ENCODE measurements at places on chromosomes 2 and 18. TPM values are rescaled to one million over a fixed set of nuclear protein-coding genes. Genes with fewer than 3 reads are reported as not detected.

ARL6IP6 gene
- 17.2 TPM for total RNA-seq

TMEM198 gene
- total RNA-seq, result 0.86 TPM

ASXL2 gene
- 29.1 TPM for total RNA-seq

ZNF396 gene
- 0.74 TPM for total RNA-seq

CREG2 gene
- total RNA-seq, result not detected

DCAF17 gene
- 21.1 TPM for total RNA-seq

UGT1A8 gene
- not detected for total RNA-seq

CHRND gene
- total RNA-seq, result not detected

UGT1A1 gene
- not detected for total RNA-seq

GRCh38 chr2:73297151-73297559 lies 3.8 kb upstream of the EGR4 start:
- DNase-seq, result no peak
- H3K4me1 ChIP-seq, result peaks cover 6% of the 10 kb centered on the region
- no peak overlapping the region for H3K4me3 ChIP-seq
- H3K36me3 ChIP-seq, result no peaks in the 10 kb centered on the region

DNA sequence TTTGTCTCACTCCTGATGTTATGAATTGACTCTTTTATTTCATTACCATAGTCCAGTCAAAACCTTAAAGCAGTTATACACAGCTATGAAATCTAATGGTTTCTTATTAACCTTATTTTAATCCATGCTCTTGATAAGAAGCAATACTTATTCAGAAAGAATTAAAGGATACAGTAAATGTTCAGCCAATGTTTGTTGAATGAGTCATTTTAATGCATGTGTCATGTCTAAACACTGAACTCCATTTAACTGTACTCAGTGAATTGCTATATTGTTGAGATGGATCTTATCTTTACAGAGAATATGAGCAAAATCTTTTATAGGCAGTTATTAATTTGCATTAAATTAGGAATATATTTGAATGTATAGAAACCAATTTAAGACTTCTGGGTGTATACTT lies 135.1 kb upstream of the TFPI start:
- DNase-seq, result no peak
- no peaks in the 10 kb centered on the region for H3K36me3 ChIP-seq
- H3K27me3 ChIP-seq, result no peaks in the 10 kb centered on the region

GRCh38 chr2:162007447-162008040 lies 66.5 kb downstream of the DPP4 start:
- no peak overlapping the region for H3K4me3 ChIP-seq
- no peaks in the 10 kb centered on the region for H3K27me3 ChIP-seq
- no peak overlapping the region for H3K27ac ChIP-seq
- peaks cover 37% of the 10 kb centered on the region for H3K4me1 ChIP-seq
- peaks cover 10% of the 10 kb centered on the region for H3K36me3 ChIP-seq

DNA sequence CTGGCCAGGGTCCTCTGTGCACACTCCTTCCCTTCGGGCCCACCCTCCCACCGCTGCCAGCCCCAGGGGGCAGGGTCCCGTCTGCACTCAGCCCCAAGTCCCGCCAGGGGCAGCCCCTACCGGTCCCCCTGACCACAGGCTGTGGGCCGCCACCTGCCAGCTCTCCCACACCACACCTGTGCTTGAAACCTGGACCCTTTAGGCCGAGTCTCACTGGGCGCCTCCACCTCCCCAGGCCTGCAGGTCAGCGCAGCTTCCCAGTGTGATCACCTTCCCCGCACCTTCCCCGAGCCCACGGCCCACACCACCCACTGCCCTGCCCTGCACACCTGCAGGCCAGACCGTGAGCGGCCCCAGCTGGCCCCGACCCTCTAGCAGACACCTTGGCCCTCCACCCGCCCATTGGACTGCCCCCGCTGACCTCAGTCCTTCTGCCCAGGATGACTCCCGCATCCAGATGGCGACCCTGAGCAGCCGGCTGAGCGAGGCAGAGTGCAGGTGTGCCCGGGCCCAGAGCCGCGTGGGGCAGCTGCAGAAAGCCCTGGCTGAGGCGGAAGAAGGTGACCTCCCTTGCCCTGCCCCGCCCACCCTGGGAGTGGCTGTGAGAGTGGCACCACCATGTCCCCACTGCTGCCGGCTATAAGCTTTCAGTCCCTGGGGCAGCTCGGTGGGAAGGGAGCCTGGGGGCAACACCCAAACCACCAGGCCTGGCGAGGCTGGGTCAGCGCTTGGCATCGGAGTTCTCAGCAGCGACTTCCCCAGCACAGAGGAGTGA lies 31.3 kb upstream of the SNED1 start:
- H3K4me3 ChIP-seq, result no peak overlapping the region
- no peaks in the 10 kb centered on the region for H3K4me1 ChIP-seq
- DNase-seq, result no peak
- H3K36me3 ChIP-seq, result no peaks in the 10 kb centered on the region
- H3K27ac ChIP-seq, result no peak overlapping the region

DNA sequence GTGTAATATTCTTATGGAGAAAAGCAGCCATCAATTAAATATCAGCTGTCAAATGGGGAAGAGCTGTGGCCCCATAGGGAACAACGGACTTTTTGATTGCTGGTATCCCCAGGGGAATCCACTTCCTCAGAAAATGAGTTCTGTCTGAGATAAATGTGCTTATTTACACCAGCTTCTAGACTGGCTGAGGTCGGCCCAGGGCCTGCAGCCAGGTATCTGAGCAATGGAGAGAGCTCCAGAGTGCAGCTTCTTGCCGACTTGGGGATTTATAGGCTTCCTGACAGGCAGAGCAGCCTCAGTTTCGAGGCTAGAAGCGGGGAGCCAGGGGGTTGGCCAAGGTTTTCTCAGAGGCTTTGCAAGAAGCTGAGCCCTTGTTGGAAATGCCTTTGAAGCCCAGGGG lies 67.2 kb downstream of the MCFD2 start:
- H3K4me1 ChIP-seq, result no peaks in the 10 kb centered on the region
- DNase-seq, result no peak
- H3K27ac ChIP-seq, result no peak overlapping the region
- no peaks in the 10 kb centered on the region for H3K36me3 ChIP-seq
- H3K27me3 ChIP-seq, result no peaks in the 10 kb centered on the region
- H3K4me3 ChIP-seq, result no peak overlapping the region

DNA sequence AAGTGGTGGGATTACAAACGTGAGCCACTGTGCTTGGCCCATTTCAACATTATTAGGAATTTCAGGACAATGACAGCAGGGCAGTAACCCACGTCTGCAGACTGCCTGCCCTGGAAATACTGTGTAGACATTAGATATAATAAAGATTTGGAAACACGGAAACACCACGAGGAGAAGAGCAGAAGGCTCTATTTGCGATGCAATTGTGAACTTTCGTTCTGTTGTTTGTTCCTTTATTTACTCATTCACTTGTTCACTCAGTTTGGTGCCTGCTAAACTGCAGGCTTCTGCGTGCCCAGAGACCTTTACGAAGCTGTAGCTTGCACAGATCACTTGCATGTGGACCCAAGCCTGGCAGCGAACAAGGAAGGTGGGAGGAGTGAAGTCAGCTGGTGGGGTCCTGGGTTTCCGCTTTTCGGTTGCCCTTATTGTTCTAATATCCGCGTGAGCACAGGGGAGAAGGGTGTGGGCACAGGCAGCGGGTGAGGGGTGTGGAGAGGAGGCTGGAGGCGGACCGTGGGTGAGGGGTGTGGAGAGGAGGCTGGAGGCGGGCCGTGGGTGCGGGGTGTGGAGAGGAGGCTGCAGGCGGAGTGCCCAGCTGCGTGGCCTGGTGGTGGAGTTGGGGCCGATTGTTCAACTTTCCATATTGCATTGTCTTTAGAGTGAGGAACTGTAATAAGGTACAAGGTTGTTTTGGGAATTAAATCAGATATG lies 3.4 kb downstream of the COLEC11 start:
- no peak overlapping the region for H3K4me3 ChIP-seq
- peaks cover 9% of the 10 kb centered on the region for H3K27me3 ChIP-seq
- peaks cover 29% of the 10 kb centered on the region for H3K4me1 ChIP-seq
- H3K27ac ChIP-seq, result no peak overlapping the region
- DNase-seq, result no peak

DNA sequence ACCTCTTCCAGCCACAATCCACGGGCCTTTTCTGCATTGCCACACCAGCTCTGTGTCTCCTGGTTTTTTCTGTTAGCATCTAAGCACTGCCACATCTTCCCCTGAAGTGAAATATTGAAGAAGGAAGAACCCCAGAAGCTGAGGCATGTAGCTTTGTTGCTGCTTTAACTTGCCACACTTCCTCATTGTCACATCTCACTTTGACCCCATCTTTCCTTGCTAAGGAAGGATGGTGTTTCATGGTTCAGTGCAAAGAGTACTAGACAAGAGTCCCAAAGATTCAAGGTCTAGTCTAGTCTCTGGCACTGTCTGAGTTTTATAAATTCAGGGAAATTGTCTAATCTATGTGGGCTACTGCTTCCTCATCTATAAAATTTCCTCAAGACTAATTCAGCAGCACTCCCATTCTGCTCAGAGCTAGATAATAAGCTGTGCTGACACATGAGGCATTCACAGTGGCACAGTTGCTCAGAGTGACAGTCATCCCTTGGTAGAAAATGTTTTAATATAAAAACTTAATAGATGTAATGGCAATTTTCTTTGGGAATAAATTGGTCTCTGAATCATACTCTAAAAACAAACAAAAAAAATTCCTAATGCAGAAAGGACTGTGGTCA lies 483.0 kb upstream of the ID2 start:
- no peak for DNase-seq
- H3K27ac ChIP-seq, result no peak overlapping the region
- H3K36me3 ChIP-seq, result peaks cover 2% of the 10 kb centered on the region
- H3K27me3 ChIP-seq, result peaks cover 6% of the 10 kb centered on the region

GRCh38 chr18:68429841-68430240 lies 285.1 kb downstream of the TMX3 start:
- H3K4me3 ChIP-seq, result no peak overlapping the region
- H3K36me3 ChIP-seq, result no peaks in the 10 kb centered on the region
- DNase-seq, result no peak
- H3K27me3 ChIP-seq, result no peaks in the 10 kb centered on the region
- no peaks in the 10 kb centered on the region for H3K4me1 ChIP-seq

- no peak overlapping the region for H3K27ac ChIP-seq
- peak; percentile 28 for DNase-seq
- H3K36me3 ChIP-seq, result no peaks in the 10 kb centered on the region
Observed at GRCh38 chr2:20507166-20507692, 60.4 kb downstream of the RHOB start.

- no peak overlapping the region for H3K27ac ChIP-seq
- no peaks in the 10 kb centered on the region for H3K4me1 ChIP-seq
- no peaks in the 10 kb centered on the region for H3K36me3 ChIP-seq
- DNase-seq, result no peak
- H3K4me3 ChIP-seq, result no peak overlapping the region
Observed at GRCh38 chr2:75142081-75142480, 57.2 kb downstream of the TACR1 start.

- peaks cover 2% of the 10 kb centered on the region for H3K36me3 ChIP-seq
- no peak for DNase-seq
- peaks cover 19% of the 10 kb centered on the region for H3K27me3 ChIP-seq
- peaks cover 5% of the 10 kb centered on the region for H3K4me1 ChIP-seq
- no peak overlapping the region for H3K4me3 ChIP-seq
Observed at GRCh38 chr2:110818767-110819481, 86.6 kb downstream of the ACOXL start.

DNA sequence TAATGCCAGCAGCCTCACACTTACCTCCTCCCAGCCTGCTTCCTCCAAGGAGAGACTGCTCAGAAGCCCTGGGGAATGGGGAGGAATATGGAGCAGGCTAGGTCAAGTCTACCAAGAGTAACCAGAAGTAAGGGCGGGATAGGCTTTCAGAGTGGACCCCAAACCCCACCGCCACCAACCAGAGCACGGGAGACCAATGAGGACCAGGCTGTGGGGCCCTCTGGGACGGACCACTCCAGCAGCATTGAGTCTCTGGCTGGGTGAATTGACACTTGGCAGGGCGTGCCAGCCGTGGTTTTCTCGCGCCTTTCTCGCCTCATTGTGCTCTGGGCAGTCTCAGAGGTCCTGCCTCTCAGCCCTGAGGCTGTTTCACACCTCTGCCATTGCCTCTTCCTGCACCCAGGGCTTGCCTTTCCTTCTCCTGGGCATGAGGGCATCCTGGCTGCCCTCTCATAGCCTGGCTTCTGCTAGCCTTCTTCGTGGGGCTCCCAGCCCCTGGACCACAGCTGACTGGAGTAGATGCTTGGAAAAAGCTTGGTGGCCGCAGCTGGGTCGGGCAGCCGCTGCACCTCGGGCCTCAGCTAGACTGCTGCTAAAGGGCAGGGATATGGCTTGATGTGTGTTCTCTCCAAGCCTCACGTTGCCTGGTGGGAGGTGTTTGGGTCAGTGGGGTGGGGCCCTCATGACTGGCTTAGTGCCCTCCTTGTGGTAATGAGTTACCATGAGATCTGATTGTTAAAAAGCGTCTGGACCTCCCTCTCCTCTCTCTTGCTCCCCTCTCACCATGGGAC lies 40.5 kb upstream of the HS6ST1 start:
- DNase-seq, result no peak
- no peaks in the 10 kb centered on the region for H3K36me3 ChIP-seq
- H3K27me3 ChIP-seq, result no peaks in the 10 kb centered on the region
- H3K4me3 ChIP-seq, result no peak overlapping the region
- H3K27ac ChIP-seq, result no peak overlapping the region

DNA sequence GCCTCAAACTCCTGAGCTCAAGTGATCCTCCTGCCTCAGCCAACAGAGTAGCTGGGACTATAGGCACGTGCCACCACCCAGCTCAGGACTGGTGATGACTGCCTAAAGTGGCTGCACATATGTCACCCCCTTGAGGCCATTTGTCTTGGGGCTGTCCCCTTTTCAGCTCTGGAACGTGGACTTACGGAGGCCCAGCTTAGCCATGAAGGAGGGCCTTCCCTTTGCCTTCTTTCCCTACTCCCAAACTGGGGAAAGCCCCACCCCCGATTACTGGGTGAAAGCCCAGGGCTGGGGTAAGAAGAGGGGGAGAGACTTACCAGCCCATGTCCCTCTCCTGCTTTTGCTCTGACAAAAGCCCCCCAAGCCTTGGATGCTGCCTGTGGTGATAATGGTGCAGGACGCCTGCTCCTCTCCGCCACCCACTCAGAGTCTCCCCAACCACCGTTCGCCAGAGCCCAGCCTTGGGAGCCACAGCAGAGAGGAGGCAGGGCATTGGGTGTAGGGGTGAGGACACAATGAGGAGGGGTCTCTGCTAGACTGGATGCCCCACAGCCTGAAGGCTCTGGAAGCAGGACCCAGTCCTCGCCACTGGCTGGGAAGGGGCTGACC lies 2.5 kb upstream of the DUSP2 start:
- H3K4me3 ChIP-seq, result peak overlapping the region; percentile 86
- peaks cover 61% of the 10 kb centered on the region for H3K4me1 ChIP-seq
- no peaks in the 10 kb centered on the region for H3K27me3 ChIP-seq
- H3K27ac ChIP-seq, result peak overlapping the region; percentile 99

DNA sequence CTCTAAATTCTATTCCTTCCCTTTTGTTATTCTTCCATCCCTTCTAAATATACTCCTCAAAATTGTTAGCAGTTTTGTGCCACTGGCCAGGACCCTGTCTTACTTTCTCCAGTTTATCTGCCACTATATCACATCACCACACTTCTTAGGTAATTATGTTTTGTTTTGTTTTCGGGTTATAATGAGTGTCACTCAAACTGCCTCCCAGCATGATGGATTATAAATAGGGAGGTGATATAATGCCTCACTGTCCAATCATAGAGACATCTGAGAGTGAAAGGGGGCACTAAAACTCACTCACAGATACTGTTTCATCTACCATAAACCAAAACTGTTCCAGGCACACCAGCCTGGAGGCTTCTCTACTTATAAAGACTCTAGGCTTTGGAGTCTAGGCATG lies 3.5 kb downstream of the RSAD2 start:
- H3K4me1 ChIP-seq, result peaks cover 45% of the 10 kb centered on the region
- no peak overlapping the region for H3K4me3 ChIP-seq
- H3K36me3 ChIP-seq, result peaks cover 5% of the 10 kb centered on the region
- H3K27me3 ChIP-seq, result no peaks in the 10 kb centered on the region
- no peak for DNase-seq

- H3K4me1 ChIP-seq, result no peaks in the 10 kb centered on the region
- H3K4me3 ChIP-seq, result no peak overlapping the region
- DNase-seq, result no peak
- peaks cover 6% of the 10 kb centered on the region for H3K27me3 ChIP-seq
- no peaks in the 10 kb centered on the region for H3K36me3 ChIP-seq
Observed at GRCh38 chr2:128901572-128902391, 583.1 kb upstream of the HS6ST1 start.
